ENCODE measurements at places on chromosomes 7 and 10.

DNA sequence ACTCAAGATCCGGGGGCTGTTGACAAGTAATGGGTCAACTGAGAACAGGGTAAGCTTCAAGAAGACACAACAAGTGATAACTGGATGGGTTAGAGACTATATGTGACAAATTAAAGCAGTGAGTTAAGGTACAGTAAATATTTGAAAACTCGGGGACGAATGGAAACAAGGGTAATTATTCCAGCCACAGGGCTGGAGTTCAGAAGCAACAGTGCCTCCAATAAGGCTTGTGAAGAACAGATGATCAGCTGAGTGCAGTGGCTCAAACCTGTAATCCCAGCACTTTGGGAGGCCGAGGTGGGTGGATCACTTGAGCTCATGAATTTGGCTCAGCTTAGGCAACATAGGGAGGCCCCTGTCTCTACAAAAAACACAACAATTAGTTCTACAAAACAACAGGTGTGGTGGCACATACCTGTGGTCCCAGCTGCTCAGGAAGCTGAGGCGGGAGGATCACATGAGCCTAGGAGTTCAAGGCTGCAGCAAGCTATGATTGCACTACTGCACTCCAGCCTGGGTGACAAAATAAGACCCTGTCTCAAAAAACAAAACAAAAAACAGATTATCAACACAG lies 20.5 kb upstream of the DLD start:
- no peak for DNase-seq

- DNase-seq, result no peak
These were observed 125.7 kb upstream of the MYO3A start for GRCh38 chr10:25808372-25808771.

DNA sequence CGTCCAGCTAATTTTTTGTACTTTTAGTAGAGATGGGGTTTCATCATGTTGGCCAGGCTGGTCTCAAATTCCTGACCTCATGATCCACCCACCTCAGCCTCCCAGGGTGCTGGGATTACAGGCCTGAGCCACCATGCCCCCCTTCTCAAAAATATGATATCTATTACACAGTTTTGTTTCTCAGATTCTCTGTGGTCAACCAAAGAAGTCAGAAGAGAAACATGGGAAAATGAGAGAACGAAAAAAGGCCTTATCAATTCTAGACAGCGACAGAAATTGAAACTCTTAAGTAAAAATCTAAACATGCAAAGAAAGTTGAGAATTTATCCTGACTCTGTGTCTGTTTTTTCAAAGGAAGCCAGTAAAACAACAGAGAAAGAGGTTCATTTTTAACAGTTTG lies 283.8 kb upstream of the PLXDC2 start:
- DNase-seq, result no peak

- no peak for DNase-seq
These were observed at the start of gene OR2F2 for GRCh38 chr7:143934526-143935325. TSS of gene OR2F2 (plus strand) at chr7:143935233. CDS start at chr7:143935233, 0 bp downstream.

DNA sequence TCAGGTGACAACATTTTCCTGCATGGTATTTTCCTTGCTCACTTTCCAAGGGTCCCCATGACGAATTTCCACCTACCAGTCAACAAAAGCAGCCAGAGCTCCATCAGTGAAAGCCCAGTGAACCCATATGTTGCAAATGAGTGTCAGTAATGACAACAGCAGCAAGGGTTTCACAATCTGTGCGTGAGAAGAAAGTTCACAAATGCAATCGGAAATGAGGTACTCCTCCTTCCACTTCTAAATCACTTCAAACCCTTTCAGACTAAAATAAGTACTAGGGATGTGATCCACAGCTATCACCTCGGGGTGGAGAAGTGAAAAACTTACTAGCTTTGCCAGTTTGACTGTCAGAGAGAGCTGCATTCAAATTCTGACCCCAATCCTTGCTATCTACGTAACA lies 55.6 kb upstream of the BET1 start:
- DNase-seq, result no peak

- DNase-seq, result peak; percentile 16
These were observed 8.0 kb upstream of the BEND7 start for GRCh38 chr10:13536674-13537366.

GRCh38 chr7:43211693-43212092 lies 99.2 kb downstream of the HECW1 start:
- DNase-seq, result no peak

DNA sequence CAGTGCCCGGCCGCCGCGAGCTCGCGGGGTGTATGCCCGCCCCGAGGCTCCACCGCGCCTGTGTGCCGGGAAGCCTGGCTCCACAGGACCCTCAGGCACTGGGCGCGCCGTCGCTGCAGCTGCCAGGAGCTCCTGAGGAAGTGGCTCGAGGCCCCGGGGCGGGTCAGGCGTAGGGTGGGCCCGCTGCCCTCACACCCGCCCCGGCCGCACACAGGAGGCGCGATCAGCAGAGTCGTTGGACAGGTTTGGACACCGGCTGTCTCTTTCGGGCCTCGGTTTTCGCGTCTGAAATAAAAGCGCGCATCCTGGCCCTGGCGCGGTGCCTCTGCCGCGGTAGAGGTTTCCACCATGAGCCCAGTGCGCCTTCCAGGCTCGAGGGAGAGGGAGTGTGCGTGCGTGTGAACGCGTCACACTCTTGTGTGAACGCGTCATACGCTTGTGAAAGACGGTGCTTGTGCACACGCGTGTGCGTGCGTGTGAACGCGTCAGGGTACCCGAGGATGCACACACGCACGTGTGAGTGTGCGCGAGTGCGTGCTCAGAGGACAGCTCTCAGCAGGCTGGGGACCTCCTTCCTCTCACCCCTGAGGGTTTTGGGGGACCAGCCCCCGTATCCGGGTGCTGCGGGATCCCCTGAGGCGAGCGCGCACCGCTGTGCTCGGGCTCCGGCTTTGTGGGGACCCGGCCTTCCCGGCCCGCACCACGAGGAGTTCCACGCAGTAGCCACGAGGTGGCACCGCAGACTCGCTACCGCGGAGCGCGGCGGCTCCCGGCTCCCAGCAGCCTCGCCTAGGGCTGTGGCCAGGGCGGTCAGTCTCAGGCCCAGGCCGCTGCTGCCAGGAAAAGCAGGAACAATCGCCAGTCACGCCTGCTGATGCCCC lies 83.8 kb downstream of the BMS1 start:
- DNase-seq, result peak; percentile 22

DNA sequence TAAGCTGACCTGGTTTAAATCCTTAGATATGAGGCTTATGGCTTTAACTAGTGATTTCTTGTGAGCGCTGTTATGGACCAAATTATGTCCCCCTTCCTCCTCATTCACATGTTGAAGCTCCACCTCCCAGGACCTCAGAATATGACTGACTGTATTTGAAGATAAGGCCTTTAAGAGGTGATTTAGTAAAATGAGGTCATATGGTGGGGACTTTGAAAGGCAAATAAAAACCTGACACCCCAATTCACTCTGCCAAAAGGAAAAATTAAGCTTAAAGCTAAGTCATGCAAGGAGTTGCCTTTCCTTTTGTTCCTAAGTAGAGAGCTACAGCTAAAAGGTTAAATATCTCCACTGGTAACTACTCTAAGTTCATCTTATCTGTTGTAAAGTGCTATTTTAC lies 36.4 kb upstream of the FIGNL1 start:
- no peak for DNase-seq

- DNase-seq, result no peak
These were observed 80.5 kb upstream of the FGFR2 start for GRCh38 chr10:121678631-121679174.

GRCh38 chr10:4070184-4070583 lies 285.2 kb upstream of the KLF6 start:
- DNase-seq, result no peak

GRCh38 chr10:128263891-128264688 lies 137.9 kb upstream of the MKI67 start:
- DNase-seq, result peak; percentile 25

DNA sequence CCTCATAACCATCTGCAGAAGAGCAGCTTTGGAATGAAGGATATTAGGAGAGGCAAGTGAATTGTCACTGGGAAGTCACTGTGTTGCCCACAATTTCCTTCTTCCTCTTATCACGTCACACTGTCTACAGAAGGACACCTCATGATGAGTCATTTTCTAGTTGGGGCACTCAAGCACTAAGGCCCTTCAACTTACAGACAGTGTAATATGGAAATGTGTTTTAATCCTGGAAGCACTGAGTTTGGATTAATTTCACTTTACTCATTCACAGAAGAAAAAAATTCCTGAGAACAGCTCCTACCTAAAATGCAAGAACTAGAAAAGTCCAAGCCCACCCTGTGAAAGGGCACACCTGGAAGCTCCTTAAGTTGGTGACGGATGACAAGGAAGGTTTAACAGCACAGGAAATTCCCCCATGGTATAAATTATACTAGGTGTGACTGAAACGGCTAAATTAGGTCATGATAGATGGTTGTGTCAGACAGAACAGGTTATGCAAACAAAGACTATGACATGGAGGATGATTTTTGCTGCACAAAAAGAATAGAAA lies 56.6 kb downstream of the PARD3 start:
- DNase-seq, result no peak

- peak; percentile 8 for DNase-seq
These were observed 53.2 kb upstream of the CUX1 start for GRCh38 chr7:101764221-101764620.

- DNase-seq, result peak; percentile 58
These were observed 49.5 kb upstream of the ZPBP start for GRCh38 chr7:50142425-50143017.

- DNase-seq, result no peak
These were observed 96.3 kb downstream of the ALOX5 start for GRCh38 chr10:45470098-45471012.

DNA sequence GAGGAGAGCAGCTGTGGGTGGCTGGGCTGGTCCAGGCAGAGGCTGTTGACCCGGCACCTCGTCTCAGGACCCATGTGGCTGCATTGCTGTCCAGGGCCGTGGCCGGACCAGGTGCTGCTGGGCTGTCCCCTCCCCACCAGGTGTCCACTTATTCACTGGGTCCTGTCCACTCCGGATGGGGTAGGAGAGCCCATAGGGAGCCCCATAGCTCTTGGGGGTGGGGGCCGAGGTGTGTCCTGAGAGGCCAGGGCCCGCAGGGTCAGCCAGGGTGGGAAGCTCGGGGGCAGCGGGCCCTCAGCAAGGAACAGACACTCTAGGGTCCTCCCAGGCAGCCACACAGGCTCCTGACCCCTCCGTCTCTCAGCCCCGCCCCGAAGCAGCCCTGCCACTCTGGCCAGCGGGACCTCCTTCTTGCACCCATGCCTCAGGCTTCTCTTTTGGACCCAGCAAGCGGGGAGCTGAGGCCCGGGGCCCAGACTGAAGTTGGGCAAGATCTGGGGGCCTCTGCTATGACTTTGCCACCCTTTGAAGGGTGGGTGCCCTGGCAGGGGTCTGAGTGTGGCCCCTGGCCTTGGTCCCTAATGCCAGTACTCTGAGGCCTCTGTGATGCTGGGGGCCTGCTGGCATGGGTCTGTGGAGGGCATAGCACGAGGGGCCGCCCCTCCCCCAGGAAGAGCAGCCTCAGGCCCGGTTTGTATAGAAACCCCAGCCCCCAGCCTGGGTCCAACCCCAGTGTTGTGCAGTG lies 86.4 kb downstream of the NKX6-2 start:
- no peak for DNase-seq

- no peak for DNase-seq
These were observed 1.3 kb upstream of the GRK5 start for GRCh38 chr10:119205894-119206602.

DNA sequence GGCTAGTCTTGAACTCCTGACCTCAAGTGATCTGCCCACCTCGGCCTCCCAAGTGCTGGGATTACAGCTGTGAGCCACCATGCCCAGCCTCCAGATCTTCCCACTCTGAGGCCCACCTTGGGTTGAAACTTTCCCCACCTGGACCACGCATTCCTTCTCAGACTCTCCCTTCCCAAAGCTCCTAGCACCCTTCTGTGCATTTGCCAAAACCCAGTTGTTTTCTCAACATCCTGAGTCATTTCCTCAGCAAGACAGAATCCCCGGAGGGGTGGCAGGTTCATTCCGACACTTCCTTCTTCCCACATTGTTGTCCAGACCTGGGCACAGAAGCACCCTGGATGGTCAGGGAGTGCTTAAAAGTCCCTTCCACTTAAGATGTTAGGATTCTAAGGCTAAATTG lies 28.9 kb downstream of the BAG3 start:
- DNase-seq, result no peak

GRCh38 chr7:124915242-124915641 lies 14.4 kb downstream of the POT1 start:
- no peak for DNase-seq

GRCh38 chr10:11164803-11165590 lies 147.3 kb downstream of the CELF2 start:
- DNase-seq, result no peak

GRCh38 chr10:102538811-102539210 lies 35.0 kb downstream of the SUFU start:
- DNase-seq, result no peak

- DNase-seq, result peak; percentile 51
These were observed 490.0 kb downstream of the PTPRN2 start for GRCh38 chr7:158097453-158098124.

DNA sequence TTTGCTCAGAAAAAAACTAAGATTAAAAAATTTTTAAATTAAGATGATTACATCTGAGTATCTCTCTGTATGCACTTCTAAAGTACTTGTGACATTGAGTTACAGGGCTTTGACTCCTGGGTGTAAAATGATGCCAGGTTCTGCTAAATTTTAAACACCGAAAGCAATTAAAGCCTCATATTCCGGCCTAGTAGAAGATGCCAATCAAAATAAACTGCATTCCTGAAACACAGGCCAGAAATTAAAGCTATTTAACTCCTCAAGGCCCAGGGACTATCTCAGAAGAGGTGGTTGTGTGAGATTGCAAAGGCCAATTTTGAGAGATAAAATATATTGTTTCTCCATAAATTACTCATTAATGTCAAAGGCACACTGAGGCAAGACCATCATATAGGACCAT lies 388.3 kb downstream of the KIF20B start:
- DNase-seq, result no peak
